Keratinocyte (primary cell): ENCODE measurements at places on chromosomes 1 and 21.
A peak's percentile ranks its signal among the peaks of the same experiment; 100 is the strongest.

DNA sequence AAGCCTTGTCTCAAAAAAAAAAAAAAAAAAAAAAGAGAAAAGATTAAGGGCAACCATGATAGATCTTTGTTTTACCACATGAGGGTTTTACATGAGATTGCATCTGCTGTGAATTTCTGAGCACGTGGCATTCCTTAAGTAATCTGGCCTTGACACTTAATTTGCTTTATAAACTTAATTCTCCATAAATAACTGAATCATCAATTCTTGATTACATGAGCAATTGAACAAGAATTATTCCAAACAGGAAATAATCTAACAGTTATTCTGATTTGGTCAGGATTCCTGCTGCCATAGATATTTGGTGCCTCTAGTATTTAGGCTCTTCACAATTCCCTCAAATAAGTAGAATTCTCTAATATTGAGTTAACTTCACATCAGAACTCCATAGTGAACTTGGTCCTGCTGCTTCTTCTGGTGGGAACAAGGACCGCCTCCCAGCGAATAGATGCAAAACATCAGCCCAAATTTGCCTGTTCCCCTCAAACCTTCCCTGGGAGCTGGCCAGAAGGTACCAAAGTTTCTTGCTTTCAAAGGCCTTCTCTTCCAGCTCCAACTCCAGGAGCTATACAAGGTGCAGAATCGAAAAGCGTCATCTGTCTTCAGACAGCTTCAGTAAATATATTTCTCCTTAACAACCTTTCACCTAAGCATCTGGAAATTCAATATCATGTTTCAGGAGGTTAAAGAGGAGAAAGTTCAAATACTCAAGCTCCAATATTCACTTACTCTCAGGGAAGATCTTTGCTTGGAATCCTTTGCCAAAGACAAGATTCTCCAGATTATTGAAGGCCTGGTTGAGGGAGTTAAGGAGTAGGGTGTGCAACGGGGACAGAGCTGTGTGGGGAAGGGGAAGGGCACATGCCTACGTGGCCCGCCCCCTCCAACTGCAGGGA, 1.0 kb downstream of the KRTCAP2 start:
- DNase-seq, result no peak

DNA sequence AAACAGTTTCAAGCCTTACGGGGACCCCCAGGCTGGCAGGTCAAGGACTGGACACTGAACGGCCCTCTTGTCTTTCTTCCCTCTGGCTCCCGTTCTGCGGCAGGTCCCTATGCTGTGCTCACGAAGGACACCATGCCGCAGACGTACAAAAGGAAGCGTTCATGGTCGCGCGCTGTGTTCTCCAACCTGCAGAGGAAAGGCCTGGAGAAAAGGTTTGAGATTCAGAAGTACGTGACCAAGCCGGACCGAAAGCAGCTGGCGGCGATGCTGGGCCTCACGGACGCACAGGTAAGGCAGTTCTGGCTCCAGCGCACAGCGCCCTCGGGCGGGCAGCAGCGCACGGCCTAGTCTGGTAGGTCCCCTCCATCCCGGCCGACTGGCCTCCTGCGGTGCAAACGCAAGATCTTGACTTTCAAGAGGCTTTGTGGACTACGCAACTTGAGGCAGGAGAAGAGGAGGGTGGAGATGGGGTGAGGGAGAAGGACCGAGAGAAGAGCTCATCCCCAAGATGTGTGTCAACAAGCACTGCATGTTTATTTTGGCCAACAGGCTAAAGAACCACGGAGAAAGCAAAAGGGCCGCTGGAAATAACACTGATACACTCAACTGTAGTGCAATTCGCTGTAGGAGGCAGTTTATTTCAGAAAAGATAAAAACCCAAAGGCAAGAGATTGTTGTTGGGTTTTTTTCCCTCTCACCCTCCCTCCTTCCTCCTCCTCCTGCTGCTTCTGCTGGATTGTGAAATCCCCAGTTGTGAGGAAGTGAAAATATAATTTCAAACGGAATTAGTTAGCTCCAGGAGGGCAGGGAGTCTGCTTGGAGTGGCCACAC, 3.0 kb downstream of the HLX start:
- no peak for DNase-seq

DNA sequence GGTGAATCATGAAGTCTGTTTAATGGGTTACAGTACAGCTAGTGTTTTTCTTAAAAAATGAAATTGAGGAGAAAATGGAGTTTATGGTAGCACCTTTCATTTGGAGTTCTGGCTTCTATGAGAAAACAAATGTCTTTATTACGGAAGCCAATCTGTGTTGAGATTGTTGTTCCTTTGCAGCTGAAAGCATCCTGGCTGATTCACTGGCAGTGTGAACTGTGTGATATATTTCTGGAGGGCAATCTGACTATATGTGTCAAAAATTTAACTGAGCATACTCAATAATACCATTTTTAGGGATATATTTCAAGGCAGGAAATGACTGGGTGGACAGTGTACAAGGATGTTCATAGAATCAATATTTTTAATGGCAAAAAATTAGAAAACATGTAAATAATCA, 46.6 kb upstream of the LYST start:
- no peak for DNase-seq

GRCh38 chr1:226601456-226601855, 52.9 kb downstream of the STUM start:
- DNase-seq, result no peak

GRCh38 chr1:157438613-157439012, 113.7 kb downstream of the FCRL5 start:
- no peak for DNase-seq

DNA sequence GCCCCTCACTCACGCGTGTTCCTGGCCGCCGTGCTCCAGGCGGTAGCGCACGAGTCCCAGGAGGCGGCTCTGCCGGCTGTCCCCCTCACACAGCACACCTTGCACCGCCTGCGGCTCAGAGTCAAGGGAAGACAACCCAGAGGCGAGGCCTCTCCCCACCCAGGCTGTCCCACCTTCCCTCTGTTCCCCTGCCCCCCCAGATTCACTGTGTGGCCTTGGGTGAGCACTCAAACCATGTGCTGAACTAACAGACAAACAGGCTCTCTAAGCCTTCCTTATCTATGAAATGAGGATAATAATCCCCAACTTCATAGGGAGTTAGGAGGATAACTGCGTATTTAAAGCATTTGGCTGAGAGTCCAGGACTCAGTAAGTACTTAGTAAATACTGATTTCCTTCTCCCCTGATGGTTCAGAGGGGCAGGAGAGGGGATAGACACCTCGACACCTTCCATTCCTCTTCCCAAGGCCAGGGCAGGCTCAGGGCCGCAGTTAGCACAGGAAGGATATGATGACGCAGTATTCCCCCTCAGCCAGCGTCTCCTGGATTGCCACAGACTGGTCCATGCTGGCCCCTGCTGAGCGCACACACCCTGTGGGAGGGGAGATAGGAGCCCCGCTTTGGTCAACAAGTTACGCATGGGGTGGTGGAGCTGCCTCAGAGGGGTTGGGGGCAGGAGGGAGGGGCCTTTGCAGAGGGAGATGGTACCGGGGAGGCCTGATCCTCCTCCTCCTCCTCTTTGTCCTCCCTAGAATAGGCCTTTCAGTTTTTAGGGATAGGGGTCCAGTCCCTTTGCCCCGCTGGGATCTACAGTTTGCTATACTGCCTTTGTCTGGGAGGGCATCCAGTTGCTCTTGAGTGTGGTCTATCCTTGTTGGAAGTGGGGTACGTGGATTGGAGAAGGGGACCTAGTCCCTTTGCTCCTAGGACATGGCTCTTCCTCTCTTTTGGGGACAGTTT, 830 bp downstream of the INPP5B start:
- no peak for DNase-seq

DNA sequence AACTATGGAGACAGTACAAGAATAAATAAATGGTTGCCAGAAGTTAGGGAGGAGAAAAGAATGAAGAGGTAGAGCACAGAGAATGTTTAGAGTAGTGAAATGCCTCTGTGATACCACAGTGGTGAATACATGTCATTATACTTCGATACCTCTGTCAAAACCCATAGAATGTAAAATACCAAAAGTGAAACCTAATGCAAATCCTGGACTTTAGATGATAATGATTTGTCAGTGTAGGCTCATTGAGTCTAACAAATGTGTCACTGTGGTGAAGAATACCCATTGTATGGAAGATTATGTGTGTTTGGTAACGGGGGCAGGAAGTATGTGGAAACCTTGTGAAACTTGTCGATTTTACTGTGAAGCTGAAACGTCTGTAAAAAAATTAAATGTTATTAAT, 1106.5 kb upstream of the TMPRSS15 start:
- no peak for DNase-seq

DNA sequence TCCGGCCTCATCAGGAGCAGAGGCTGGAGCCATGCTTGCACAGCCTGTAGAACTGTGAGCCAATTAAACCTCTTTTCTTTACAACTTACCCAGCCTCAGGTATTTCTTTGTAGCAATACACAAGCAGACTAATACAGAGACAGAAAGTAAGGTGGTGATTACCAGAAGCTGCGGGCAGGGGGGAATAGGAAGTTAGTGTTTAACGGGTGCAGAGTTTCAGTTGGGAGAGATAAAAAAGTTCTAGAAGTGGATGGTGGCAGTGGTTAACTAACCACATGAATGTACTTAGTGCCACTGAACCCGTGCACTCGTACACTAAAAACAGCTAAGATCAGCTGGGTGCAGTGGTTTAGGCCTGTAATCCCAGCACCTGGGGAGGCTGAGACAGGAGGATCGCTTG, 80.4 kb upstream of the TARDBP start:
- no peak for DNase-seq

DNA sequence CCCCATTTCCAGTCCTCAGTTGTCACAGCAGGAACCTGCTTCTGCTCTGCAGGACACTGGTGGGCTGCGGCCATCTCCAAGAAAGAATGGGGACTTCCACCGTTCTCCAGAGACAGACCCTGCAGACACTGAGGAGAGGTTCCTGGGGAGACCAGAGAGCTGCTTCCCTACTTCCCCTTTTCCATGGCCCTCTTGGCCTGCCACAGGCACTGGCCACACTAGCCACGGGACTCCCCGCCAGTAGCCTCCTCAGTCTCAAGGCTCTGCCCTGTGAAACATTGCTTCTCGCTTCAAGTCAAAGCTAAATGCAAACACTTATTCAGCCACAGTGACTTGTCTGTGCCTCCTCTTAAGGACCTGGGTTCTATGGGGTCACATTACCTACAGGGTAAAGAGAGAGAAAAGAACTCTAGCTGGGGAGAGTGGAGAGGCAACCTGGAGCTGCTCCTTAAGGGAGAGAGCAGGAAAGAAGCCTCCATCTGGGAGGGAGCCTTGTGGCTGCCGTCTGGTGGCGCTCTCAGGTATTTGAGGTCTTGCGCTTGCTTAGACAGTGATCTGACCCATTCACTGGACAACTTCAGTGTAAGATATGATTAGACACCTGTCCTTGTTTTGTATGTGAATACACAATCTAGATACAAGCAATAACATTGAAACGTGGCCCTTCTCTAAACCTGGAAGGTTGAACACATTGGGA, 5.4 kb upstream of the SLAMF8 start:
- no peak for DNase-seq

GRCh38 chr1:27377760-27378495, 3.3 kb upstream of the FCN3 start:
- no peak for DNase-seq

DNA sequence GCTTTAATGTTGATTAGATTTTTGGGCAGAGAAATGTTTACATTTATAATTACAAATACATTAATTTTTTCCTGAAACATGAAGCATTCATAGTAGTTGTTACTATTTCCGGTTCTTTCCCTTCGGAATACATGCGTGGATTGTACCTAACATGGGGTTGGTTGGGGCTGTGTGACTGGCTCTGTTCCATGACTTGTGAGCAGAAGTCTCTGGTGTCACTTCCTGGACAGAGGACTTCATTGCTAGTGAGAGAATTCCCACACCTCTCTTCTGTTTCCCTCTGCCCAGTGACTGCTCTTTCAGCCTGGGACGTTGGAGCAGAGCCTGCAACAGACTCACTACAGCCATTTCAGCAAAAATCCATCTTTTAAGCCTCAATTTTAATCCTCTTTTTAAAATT, 231.4 kb downstream of the GRIK1 start:
- no peak for DNase-seq

- DNase-seq, result no peak
These were observed 102.3 kb upstream of the TMPRSS2 start for GRCh38 chr21:41610042-41610839.

GRCh38 chr21:28834335-28835238, 158.1 kb downstream of the LTN1 start:
- no peak for DNase-seq

DNA sequence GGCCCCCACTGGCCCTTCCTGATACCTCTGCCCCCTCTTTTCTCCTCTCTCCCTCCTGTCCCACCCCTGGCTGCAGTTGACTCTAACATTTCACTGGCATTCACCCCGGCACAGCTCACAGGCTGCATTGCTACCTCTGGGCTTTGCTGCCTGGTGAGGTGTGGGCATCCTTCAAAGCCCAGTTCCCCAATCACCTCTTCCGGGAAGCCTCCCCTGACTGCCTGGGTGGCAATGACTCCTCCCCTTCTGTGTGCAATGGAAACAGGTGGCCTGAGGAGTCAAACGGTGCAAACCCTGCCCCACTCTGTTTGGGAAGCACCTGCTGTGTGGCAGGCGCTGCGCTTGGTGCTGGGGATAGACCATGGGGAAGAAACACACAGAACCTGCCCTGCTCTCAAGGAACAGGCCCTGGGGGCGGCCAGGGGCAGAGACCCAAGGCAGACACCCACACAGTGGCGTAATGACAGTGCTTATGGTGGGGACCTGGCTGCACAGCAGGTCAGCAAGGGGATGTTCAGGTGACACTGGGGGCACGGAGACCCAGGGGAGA, 39.3 kb upstream of the POFUT2 start:
- no peak for DNase-seq

GRCh38 chr1:234018816-234019215, 114.3 kb downstream of the SLC35F3 start:
- peak; percentile 40 for DNase-seq

- no peak for DNase-seq
These were observed 15.2 kb downstream of the CAPN2 start for GRCh38 chr1:223727541-223727940.

- DNase-seq, result no peak
These were observed 476.5 kb downstream of the KCNT2 start for GRCh38 chr1:196131691-196132090.

GRCh38 chr1:61825393-61825792, 83.1 kb downstream of the PATJ start:
- DNase-seq, result no peak

DNA sequence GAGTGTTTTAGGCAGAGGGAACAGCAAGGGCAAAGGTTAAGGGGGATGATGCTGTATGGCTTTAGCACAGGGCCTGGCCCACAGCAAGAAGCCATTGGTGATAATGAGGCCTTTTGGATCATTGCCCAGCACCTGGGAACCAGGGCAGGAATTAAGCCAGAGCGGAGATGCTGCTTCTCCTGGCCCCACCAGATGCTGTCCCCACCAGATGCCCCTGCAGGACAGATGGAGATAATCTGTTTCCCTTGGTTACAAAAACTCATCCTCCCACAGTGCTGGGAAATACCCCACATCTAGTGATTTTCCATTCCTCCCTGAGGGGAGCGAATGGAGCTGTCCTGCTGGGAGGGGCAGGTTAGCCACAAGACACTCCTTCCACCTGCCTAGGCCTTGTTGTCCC, 18.8 kb downstream of the OPRD1 start:
- DNase-seq, result no peak

- no peak for DNase-seq
These were observed 96.2 kb downstream of the GALNT2 start for GRCh38 chr1:230163205-230163604.

GRCh38 chr21:29371464-29371863, 72.7 kb downstream of the BACH1 start:
- DNase-seq, result no peak
